ENCODE measurements at places on chromosomes 7 and 10.

DNA sequence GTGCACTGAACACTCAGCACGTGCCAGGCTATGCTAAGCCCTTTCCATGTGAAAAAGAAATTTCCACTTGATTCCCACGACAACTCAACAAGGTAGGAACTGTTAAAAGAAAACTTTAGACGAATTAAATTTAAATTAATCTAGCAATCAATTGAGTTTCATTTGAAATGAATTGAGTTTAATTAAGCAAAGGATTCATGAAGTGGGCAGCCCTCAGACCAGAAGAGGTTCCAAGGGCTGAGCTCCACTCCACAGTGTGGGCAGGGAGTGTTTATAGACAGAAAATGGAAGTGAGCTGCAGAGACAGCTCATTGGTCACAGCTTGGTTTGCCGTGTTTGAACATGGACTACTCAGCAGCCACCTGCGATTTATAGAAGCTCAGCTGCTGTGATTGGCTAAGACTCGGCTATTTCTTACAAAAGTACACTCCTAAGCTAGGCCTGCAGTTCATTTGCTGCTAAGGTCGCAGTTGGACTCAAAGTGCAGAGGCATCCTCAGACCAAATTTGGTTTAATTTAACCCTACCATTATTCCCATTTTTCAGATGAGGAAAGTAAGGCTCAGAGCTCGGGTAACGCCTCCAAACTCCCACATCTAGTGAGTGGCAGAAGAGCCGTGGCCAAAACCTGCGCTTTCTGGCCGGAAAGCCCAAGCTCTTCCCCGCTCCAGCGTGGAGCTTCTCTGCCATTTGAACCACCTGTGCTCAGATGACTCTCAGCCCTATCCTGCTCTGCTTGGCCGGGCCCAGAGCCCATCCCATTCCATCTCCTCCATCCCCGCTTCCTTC, 24.9 kb downstream of the CALML3 start:
- DNase-seq, result no peak

GRCh38 chr7:135147341-135147898, 452 bp upstream of the TMEM140 start:
- no peak for DNase-seq

DNA sequence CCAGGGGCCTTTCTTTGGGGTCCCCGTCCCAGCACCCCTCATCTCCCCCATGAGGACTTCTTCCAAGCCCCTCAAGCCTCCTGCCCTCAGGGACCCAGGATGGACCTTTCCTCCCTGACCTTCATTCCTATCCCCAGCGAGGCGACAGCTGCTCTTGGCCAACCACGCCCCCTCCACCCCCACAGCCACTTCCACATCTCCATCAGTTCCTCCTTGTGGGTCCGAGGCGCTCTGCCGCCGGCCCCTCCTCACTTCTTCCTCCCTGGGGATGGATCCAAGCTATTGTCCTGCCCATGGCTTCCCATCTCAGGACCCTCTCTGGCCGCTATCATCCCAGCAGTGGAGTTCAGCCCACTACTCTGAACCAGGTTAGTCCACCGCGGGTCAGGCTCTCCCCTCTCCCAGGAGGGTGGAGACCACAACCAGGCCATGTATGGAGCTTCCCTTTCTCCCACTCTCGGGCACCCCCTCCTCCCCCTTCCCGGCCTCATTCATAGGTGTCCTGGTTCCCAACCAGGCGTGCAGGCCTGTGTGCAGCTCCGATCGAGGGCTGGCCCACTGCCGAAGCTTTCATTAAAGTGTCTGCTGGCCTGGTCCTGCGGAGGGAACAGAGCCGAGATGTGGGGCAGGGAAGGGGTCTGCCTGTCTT, 1.7 kb upstream of the SH2B2 start:
- DNase-seq, result no peak

- DNase-seq, result no peak
Measured at GRCh38 chr7:84113906-84114850, 80.4 kb downstream of the SEMA3A start.

- DNase-seq, result no peak
Measured at GRCh38 chr10:65470986-65471385, 1454.8 kb upstream of the LRRTM3 start.

GRCh38 chr10:35391153-35391953, 55.0 kb downstream of the CCNY start:
- no peak for DNase-seq

GRCh38 chr7:1702652-1703051, 32.6 kb downstream of the ELFN1 start:
- no peak for DNase-seq

- no peak for DNase-seq
Measured at GRCh38 chr7:29130096-29130495, 16.2 kb downstream of the CPVL start.

- no peak for DNase-seq
Measured at GRCh38 chr7:94907026-94907810, at the start of gene PPP1R9A. TSS of gene PPP1R9A (plus strand) at chr7:94907594. CDS start at chr7:94910114, 2,520 bp downstream.

DNA sequence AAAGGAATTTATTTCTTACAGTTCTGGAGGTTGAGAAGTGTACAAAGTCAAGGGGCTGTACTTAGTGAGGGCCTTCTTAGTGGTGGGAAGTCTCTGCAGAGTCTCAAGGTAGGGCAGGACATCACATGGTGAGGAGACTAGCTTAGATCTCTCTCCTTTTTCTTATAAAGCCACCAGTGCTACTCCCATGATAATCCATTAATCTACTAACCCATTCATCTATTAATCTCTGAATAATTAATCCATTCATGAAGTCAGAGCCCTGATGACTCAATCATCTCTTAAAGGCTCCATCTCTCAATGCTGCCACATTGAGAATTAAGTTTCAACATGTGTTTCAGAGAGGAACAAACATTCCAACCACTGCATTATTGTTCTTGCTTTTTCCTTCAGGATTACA, 64.4 kb upstream of the CSTF2T start:
- DNase-seq, result no peak

GRCh38 chr7:134902058-134902457, 84.2 kb upstream of the AGBL3 start:
- no peak for DNase-seq

GRCh38 chr10:131870411-131870810, 30.4 kb upstream of the PPP2R2D start:
- no peak for DNase-seq

- DNase-seq, result no peak
Measured at GRCh38 chr10:132697578-132698200, 88.3 kb downstream of the NKX6-2 start.

DNA sequence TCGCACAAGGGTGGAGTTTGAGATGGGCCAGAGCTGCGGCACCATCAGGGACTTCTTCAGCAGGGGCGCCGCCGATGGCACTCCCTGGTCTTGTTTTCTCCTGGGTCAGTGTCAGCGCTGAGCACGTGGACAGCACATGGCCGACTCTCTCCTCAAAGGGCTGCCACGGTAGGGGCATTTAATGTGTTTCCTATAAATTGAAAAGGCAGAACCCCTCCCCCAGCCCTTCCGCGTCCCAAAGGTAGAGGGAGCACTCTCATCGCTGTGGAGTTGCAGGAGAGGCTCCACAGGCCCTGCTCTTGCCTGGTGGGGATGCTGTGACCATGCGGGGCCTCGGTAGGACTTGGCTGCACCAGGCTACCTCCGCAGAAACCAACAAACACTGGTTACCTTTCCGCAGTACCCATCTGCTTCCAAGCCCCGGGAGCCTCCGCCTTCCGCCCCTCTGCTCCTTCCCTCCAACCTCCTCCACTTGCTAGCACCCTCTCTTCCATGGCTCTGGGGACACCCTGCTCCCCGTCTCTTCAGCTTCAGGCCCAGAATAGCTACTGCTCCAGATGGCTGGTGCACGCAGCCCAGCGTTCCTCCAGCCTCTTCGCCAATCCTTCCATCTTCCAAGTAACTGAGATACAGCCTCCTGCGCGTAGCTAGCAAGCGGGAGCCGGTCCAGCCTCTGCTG, 166.3 kb upstream of the ADCY1 start:
- DNase-seq, result no peak

GRCh38 chr7:111082351-111082750, 8.6 kb upstream of the LRRN3 start:
- no peak for DNase-seq

DNA sequence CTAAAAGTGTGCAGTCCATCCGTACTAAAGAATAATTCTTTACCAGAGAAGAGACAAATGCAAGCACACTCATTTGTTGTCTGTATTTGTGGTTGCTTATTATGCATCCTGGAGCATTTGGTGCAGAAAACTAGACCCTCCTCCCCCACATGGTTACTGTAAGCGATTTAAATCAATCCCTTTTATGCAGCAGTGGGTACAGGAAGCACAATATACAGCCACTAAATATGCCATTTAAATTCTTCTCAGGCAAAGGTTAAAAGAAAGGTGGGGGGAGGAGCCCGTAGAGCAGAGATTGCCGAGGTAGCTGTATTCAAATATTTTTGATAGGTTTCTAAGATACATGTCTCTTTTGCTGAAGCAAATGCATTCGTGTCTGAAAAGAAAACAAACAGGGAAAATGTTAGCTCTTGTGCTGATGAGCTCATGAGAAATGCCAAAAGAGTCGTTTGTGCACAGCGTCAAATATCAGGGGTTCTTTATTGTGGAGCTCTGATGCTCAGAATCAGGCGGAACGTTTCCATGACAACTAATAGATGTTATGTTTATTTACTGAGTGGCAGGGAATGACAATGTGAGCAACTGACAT, 131.3 kb upstream of the NPVF start:
- no peak for DNase-seq

GRCh38 chr10:99234791-99235657, 628 bp downstream of the HPSE2 start:
- no peak for DNase-seq

GRCh38 chr7:108605559-108606201, 36.0 kb downstream of the DNAJB9 start:
- DNase-seq, result no peak

Data from stimulated activated CD4-positive, alpha-beta T cell treated with anti-CD3 and anti-CD28 coated beads, Interleukin-1b, Interleukin-23, amount 100 ng/mL, for 1 hour (primary cell).